ENCODE measurements at places on chromosomes 7 and 10. TPM values are rescaled to one million over a fixed set of nuclear protein-coding genes. Genes with fewer than 3 reads are reported as not detected.

GRCh38 chr10:12463459-12463838, 114.1 kb downstream of the CAMK1D start:
- DNase-seq, result no peak

GRCh38 chr10:43076876-43077420, at the start of gene RET:
Gene RET (plus strand): TSS chr10:43077069. CDS start chr10:43077259, 190 bp downstream.
- peak; percentile 43 for DNase-seq

BUD23 gene
- 92.0 TPM for total RNA-seq

DNA sequence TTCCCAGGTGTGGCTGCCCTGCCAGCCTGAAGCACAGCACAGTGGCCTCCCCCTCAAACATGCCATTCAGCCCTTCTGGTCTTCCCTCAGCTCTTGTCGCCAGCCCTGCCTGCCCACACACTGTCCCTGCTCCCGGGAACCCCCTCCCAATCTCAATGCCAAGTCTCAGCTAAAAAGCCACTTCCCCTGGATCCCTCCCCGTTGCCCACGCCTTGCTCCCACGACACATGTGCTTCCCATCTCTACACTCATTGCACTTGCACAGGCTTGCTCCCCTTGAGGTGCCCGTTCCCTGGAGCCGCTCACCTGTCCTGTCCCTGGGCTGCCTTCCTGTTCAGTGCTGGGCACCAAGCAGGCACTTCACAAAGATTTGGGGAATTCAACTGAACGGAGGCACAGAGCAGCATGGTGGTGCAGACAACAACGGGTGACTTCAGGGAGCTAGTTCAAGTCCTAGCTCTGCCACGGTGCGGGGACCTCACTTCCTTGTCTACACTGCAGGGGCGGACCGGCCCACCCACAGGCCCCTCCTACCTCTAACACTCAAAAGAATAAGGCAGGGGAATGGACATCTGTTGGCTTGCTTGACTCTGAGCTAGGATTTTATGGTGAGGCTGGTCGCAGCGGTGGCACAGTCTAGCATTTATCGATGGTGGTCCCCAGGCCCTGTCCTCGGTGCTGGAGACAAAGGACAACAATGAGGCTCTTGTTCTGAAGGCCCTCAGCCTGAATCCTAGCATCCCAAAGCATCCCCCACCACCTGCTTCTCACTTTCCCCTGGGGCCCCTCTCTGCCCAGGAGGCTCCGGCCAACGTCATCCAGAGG, 18.4 kb downstream of the RGS10 start:
- DNase-seq, result no peak

CLDN4 gene
- total RNA-seq, result 0.17 TPM

- DNase-seq, result no peak
Measured at GRCh38 chr10:70863470-70864160, 24.8 kb downstream of the PCBD1 start.

GRCh38 chr7:69911337-69911736, 313.1 kb downstream of the AUTS2 start:
- no peak for DNase-seq

GRCh38 chr10:70760271-70760787, 24.8 kb downstream of the TBATA start:
- no peak for DNase-seq

GRCh38 chr10:109934958-109935793, 11.9 kb upstream of the XPNPEP1 start:
- DNase-seq, result peak; percentile 47

PSTK gene
- 3.2 TPM for total RNA-seq

- no peak for DNase-seq
Measured at GRCh38 chr10:68096913-68097516, 12.3 kb upstream of the MYPN start.

ZSCAN21 gene
- 6.2 TPM for total RNA-seq

EIF5AL1 gene
- 3.2 TPM for total RNA-seq

DNA sequence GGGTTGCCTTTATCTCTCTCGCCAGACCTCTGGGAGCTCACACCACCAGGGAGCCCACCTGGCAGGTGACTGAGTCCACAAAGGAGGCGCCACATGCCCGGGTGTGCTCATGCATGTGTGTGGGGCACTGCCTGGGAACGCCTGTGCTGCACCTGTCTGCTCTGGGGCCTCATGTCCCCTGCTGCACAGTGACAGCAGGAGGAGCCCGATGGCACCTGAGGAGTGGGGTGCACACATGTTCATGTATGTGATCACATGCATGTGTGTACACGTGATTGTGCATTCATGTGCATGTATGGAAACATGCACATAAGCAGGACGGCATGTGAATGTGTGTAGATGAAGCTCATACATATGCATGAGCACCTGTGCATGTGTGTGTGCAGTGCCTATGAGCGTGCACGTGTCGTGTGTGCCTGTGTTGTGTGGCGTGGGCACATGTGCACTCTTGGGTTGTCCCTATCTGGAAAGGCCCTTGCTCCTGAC, 22.0 kb downstream of the YKT6 start:
- no peak for DNase-seq

FKBP14 gene
- 6.3 TPM for total RNA-seq

ATP6V0A4 gene
- 1.7 TPM for total RNA-seq

- peak; percentile 50 for DNase-seq
Measured at GRCh38 chr10:17453373-17454091, 863 bp downstream of the ST8SIA6 start.

ANKIB1 gene
- total RNA-seq, result 34.8 TPM

GRCh38 chr10:96541921-96542320, 28.2 kb upstream of the TLL2 start:
- DNase-seq, result no peak

DNA sequence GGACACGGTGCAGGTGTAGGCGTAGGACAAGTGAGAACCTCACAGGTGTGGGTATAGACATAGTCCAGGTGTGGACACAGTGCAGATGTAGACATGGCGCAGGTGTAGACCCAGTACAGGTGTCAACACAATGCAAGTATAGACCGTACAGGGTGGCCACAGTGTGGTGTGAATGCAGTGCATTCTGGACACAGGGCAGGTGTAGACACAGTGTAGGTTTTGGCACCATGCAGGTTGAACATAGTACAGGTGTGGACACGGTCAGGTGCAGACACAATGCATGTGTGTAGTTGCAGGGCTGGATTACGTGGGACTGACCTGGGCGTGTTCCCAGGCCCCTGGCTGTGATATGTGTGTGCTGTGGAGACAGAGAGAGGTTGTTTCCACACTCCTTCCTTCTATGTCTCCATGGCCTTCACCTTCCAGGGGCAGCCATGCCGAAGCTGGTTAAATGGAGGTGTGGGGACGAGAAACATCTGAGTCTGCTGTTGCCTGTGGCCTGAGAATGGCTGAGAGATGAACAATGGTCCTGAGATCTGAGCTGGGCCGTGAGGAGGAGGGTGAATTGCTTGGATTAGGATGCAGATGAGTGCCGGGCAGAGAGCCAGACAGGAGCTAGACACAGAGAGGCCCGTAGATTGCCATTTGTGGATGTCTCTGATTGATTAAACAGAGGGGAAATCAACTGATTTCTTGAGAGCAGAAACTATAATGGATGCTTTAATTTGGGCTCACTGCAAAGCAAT, 343.9 kb upstream of the SHH start:
- DNase-seq, result no peak

DNA sequence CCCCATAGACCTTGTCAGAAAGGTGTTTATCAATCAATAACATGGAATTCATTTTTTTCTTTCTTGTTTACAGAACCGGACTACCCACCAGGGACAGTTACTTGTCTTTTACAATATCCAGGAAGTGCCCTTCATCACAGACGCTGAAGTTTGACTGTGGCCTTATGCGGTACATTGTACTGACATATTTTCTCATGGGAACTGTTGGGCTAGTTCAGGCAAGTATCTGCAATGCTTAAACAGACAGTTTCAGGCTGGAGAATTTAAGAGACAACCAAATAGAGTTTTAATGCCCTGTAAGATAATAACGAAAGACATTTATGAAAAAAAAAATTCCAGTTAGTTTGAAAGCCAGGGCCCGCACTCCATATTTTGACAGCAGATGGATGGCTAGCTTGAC, 246.4 kb downstream of the GATA3 start:
- no peak for DNase-seq

- DNase-seq, result no peak
Measured at GRCh38 chr10:94991243-94991888, 52.9 kb downstream of the CYP2C9 start.

- no peak for DNase-seq
Measured at GRCh38 chr7:102427019-102427405, 6.4 kb upstream of the ORAI2 start.

VAX1 gene
- total RNA-seq, result not detected

TUBB8 gene
- not detected for total RNA-seq

DNA sequence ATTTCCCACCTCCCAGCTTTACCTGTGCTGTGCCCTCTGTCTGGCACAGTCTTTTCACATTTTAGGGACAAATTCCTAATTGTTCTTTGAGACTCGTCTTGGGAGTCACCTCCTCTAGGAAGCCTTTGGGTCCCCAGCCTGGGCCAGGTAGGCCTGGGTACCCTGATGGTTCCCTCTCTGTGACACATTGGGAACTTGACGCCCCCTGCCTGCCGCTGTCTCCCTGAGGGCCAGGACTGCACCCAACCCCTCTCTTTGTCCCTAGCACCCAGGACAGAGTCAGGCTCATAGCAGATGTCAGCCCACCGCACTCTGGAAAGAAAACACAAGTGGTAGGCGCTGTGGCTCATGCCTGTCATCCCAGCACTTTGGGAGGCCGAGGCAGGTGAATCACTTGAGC, 71.4 kb downstream of the GTF2IRD1 start:
- no peak for DNase-seq

DNA sequence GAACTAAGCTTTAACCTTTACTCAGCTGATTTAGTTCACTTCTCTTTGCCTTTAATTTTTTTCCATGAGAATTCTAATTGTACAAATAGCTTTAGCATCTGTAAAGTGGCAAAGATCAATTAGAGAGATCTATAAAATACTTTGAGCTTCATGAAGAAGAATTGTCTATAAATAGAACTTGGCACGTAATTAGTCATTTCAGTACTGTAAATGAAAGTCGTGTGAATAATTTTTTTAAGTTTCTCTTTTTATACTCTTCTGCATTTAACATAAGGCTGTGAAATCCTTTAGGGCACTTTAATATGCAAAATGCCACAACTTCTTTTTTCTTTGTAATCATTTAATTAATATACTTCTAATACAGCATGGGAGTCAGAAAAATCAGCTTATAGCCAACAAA, 177.8 kb downstream of the CSTF2T start:
- no peak for DNase-seq

DNA sequence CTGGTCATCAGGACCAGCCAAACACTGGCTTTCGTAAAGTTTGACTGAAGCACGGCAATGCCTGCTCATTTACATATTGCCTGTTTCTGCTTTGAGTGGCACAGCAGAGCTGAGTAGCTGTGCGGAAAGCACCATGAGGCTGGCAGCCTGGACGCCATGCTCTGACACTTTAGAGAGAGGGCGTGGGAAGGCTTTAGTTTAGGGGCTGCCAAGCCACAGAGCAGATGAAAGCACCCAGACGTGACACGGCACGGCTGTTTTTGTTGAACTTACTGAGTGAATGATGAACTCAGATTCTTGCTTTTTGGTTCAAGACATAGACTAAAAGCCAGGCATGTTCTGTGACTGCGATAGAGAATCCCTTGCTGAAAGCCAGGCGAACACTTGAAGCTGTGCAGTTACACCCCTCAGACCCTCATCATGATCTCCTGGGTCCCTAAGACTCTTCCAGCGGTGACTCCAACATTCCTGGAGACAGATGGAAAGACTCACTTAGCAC, 182.1 kb downstream of the ZMYND11 start:
- peak; percentile 55 for DNase-seq

- no peak for DNase-seq
Measured at GRCh38 chr10:128258421-128258976, 132.3 kb upstream of the MKI67 start.

GRCh38 chr7:148790131-148790726, 91.5 kb downstream of the CUL1 start:
- DNase-seq, result no peak

MYL10 gene
- total RNA-seq, result not detected

- DNase-seq, result no peak
Measured at GRCh38 chr10:20955355-20955893, 58.3 kb upstream of the NEBL start.

GPR26 gene
- total RNA-seq, result not detected

GRCh38 chr7:136925556-136925955, 57.1 kb downstream of the CHRM2 start:
- no peak for DNase-seq

DNA sequence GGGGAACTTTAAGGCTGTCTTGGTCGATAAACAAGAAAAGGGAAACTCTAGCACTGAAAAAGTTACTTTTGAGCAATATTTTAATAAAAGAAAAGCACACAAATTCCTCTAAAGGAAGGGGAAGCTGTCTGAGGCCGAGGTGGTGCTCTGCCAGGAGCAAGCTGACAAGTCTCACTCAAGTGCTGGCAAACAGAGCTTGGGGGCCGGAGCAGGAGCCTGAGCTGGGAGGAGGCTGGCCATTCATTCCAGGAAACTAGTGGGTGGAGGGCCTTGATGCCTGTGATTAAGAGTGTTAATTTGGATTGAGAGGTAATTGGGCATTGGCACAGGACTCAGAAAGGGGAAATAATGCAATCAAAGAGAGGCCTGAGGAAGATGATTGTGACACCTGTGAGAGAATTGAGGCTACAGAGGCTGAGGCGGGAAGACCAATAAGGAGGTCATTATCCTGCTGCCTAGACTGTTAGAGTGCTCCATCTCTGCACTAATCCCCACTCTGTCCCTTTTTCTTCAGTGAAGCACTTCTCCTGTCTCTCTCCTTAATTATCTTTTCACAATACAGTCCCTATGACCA, 154.9 kb upstream of the COL1A2 start:
- DNase-seq, result no peak

FXYD4 gene
- total RNA-seq, result not detected

DNA sequence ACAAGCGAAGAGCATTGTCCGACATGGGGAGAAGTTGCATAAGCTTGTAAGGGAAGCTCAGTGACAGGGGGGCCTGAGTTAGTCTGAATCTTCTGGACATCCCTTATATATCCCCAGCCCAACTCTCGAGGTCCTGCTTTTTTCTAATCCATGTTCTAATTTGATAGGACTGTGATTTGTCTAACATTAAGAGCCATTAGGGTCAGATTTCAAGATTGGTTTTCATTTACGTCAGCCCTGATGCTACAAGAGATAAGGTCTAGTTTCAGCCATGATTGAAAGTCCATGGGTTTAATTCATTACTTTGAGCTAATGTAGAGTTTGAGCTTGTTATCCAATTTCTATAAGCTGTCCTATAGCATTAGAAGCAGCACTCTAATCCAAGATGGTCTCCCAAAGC, 20.3 kb downstream of the TLX1 start:
- no peak for DNase-seq
